Endothelial cell of umbilical vein (primary cell): ENCODE measurements at places on chromosomes 12 and 14. TPM values are rescaled to one million over a fixed set of nuclear protein-coding genes. Genes with fewer than 3 reads are reported as not detected.
A peak's percentile ranks its signal among the peaks of the same experiment; 100 is the strongest.

The CCDC177 gene
- total RNA-seq: not detected in 2 replicates

The LUM gene
- total RNA-seq: 1.9 TPM in 1 of 2 replicates, not detected in the other

The ZDHHC22 gene
- 0.24 and 0.28 TPM in 2 replicates for total RNA-seq

The KRT76 gene
- not detected in 2 replicates for total RNA-seq

GRCh38 chr14:61644834-61645233 lies 50.5 kb upstream of the HIF1A start:
- no peaks in the 10 kb centered on the region for H3K36me3 ChIP-seq

GRCh38 chr12:50257236-50258166 lies 25.8 kb downstream of the LIMA1 start:
- H3K36me3 ChIP-seq: no peaks in the 10 kb centered on the region
- H3K27me3 ChIP-seq: peaks cover 2% of the 10 kb centered on the region
- H3K4me1 ChIP-seq: peaks cover 10% of the 10 kb centered on the region

DNA sequence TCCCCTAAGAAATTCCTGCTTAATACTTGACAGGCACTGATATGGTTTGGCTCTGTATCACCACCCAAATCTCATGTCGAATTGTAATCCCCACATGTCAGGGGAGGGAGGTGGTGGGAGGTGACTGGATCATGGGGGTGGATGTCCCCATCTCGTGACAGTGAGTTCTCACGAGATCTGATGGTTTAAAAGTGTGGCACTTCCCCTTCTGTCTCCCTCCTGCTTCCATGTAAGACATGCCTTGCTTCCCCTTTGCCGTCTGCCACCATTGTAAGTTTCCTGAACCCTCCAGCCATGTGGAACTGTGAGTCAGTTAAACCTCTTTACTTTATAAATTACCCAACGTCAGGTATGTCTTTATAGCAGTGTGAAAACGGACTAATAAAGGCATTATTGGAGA lies 198.0 kb downstream of the FOXN3 start:
- H3K36me3 ChIP-seq: no peaks in the 10 kb centered on the region
- DNase-seq: no peak
- peaks cover 4% of the 10 kb centered on the region for H3K4me1 ChIP-seq
- H3K27me3 ChIP-seq: no peaks in the 10 kb centered on the region

- no peak for DNase-seq
- no peaks in the 10 kb centered on the region for H3K36me3 ChIP-seq
- H3K4me1 ChIP-seq: peaks cover 9% of the 10 kb centered on the region
- H3K27me3 ChIP-seq: no peaks in the 10 kb centered on the region
Observed at GRCh38 chr14:58747181-58747580, 109.4 kb downstream of the DACT1 start.

DNA sequence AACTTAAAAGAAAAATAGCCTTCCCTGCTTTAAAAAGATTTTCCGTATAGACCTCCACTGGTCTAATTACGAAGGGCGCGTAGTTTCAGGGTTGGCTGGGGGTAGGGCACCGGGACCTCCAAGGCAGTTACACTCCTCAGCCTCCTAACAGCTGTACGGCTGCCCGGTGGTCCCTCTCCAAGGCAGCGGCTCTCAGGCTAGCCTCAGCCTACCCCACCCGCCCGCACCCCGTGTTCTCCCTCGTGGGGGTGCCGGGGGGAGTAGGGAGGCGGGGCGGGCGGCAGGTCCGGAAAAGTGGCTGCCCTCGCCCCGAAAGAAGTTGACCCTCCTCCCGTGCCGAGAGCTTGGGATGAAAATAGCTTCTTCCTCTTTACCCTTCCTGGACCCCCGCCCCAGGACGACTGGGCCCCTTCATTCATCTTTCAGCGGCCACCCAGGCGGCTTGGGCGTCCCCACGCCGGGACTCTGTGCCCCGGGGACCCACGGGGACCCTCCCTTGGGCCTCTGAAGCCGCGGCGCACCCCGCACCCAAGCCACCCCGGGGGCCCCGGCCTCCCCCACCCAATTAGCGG lies 991 bp upstream of the RCOR1 start:
- H3K36me3 ChIP-seq: no peaks in the 10 kb centered on the region
- H3K27ac ChIP-seq: peak overlapping the region; percentile 95
- H3K27me3 ChIP-seq: no peaks in the 10 kb centered on the region

- peaks cover 6% of the 10 kb centered on the region for H3K4me1 ChIP-seq
- H3K27ac ChIP-seq: no peak overlapping the region
- DNase-seq: no peak
- peaks cover 3% of the 10 kb centered on the region for H3K36me3 ChIP-seq
- H3K27me3 ChIP-seq: no peaks in the 10 kb centered on the region
- H3K4me3 ChIP-seq: no peak overlapping the region
Observed at GRCh38 chr14:73663548-73664212, 18.9 kb downstream of the DNAL1 start.

DNA sequence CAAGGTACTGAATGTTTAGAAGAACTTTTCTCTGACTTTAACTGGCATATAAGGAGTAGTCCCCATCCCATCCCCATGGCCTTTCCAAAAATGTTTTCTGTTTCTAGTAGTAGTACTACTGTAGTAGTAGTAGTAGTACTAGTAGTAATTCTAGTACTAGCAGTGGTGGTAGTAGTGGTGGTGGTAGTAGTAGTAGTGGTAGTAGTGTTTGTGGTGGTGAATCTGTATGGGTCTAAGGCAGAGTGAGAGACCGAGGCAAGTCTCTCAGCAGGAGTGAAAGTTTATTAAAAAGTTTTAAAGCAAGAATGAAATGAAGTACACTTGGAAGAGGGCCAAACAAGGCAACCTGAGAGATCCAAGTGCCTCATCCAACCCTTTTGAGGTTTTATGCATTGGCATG lies 58.6 kb downstream of the FOXN4 start:
- H3K36me3 ChIP-seq: no peaks in the 10 kb centered on the region
- H3K4me3 ChIP-seq: no peak overlapping the region
- no peak overlapping the region for H3K27ac ChIP-seq
- H3K27me3 ChIP-seq: no peaks in the 10 kb centered on the region
- H3K4me1 ChIP-seq: no peaks in the 10 kb centered on the region

GRCh38 chr14:102758087-102758486 lies 19.2 kb upstream of the TRAF3 start:
- no peaks in the 10 kb centered on the region for H3K4me1 ChIP-seq
- no peaks in the 10 kb centered on the region for H3K36me3 ChIP-seq
- no peak for DNase-seq
- H3K27me3 ChIP-seq: peaks cover 11% of the 10 kb centered on the region
- no peak overlapping the region for H3K4me3 ChIP-seq
